ENCODE measurements at places on chromosomes 12 and 14.
A peak's percentile ranks its signal among the peaks of the same experiment; 100 is the strongest.

- H3K36me3 ChIP-seq: peaks cover 6% of the 10 kb centered on the region
- no peaks in the 10 kb centered on the region for H3K27me3 ChIP-seq
- no peaks in the 10 kb centered on the region for H3K4me1 ChIP-seq
- H3K27ac ChIP-seq: no peak overlapping the region
- no peak for DNase-seq
These were observed 229.6 kb upstream of the NOS1 start for GRCh38 chr12:117590999-117591398.

DNA sequence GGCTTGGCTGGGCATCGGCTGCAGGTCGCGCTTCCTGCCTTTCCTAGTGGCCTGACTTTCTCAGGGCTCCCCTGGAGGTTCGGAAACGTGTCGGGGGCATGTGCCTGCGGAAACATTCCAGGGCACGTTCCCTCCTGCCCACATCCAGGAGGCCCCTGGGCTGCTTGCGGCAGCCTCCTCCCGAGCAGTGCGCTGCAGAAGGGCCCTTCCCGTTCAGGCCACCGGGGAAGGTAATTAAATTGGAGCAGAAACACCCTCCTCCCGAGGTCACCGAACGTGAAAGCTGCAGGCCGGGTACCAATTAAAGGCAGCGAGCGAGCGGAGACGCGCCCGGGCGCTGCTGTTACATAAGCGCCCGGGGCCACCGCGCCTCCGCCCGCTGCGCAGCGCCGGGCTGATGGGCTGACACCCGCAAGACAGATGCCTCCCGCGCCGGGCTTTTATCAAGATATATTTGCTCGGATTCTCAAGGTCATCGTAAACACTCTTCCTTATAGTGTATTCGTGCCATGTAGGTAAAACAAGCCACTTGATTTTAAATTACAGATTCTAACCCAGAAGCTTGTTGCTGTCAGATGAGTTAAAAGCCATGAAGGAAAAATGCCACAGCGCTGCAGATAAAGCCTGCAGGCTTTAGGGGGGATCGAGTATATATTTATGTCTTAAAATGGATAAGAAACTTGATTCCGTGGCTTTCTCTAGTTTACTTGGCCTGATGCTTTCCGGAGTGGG is 31.4 kb downstream of the SSPN start:
- H3K4me1 ChIP-seq: peaks cover 8% of the 10 kb centered on the region
- no peaks in the 10 kb centered on the region for H3K36me3 ChIP-seq
- H3K4me3 ChIP-seq: peak overlapping the region; percentile 80
- H3K27ac ChIP-seq: peak overlapping the region; percentile 50
- DNase-seq: peak; percentile 65

DNA sequence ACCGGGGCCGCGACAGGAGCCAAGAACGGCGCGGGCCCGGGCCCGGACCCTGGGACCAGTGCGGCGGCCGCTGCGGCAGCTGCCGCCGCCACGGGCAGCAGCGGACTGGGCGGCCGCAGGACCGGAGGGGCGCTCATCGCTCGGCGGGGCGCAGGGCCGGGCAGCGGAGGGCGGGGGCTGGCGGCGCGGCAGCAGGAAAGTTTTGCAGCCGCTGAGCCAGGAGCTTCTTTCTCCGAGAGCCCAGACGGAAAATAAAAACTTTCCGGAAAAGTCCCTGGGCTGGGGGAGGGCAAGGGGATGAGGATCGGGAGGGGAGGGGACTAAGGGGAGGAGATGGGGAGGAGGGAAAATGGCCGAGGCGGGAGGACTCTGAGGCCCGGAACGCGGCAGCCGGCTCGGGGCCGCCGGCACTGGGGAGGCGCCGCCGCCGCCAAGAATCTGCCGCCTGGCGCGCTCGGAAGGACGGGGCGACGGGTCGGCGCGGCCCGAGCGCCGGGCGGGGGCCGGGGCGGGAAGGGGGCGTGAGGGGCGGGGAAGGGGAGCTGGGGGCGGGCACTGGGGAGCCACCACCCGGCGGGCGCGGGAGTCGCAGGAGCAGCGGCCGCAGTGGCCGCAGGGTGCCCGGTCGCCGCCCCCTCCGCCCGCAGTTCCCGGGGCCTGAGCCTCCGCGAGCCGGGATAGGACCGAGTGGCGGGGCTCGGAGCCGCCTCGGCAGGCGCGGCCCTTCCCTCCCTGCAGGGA is at the start of gene PRKD1:
PRKD1 (minus strand) TSS at position 472 of the 741 bp plus-strand sequence.
- DNase-seq: peak; percentile 69
- H3K4me3 ChIP-seq: peak within 1 kb of the TSS; percentile 97
- no peaks in the 10 kb centered on the region for H3K36me3 ChIP-seq
- H3K27me3 ChIP-seq: peaks cover 6% of the 10 kb centered on the region
- peaks cover 6% of the 10 kb centered on the region for H3K4me1 ChIP-seq

- no peaks in the 10 kb centered on the region for H3K36me3 ChIP-seq
- no peak overlapping the region for H3K27ac ChIP-seq
- H3K4me3 ChIP-seq: no peak overlapping the region
- no peaks in the 10 kb centered on the region for H3K27me3 ChIP-seq
- DNase-seq: no peak
These were observed 68.3 kb downstream of the RERG start for GRCh38 chr12:15152868-15153267.

- H3K27me3 ChIP-seq: peaks cover 4% of the 10 kb centered on the region
- H3K27ac ChIP-seq: peak overlapping the region; percentile 59
- no peaks in the 10 kb centered on the region for H3K36me3 ChIP-seq
- peaks cover 7% of the 10 kb centered on the region for H3K4me1 ChIP-seq
These were observed 1.4 kb upstream of the GABARAPL1 start for GRCh38 chr12:10211101-10211939.

GRCh38 chr14:22800346-22800745 is 14.9 kb downstream of the SLC7A7 start:
- no peak overlapping the region for H3K4me3 ChIP-seq
- no peak overlapping the region for H3K27ac ChIP-seq
- peaks cover 9% of the 10 kb centered on the region for H3K27me3 ChIP-seq
- DNase-seq: no peak
- H3K4me1 ChIP-seq: no peaks in the 10 kb centered on the region

DNA sequence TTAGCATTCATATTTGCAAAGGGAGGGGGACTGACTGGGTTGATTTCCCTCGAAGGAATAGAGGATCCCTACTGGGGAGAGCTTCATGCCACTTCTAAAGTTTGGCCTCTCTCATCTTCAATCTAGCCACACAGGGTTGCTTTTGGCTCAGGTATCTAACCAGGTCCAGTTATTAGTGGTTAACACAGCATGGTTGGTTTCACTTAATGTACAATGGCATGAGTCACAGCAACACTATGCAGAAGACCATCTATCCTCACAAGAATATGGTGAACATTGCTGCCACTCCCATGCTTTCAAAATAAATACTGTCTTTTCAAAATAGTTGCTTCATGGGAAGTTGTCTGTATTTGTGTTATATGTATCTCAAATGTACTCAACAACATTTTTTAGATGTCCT is 6.6 kb upstream of the RAB3IP start:
- no peaks in the 10 kb centered on the region for H3K36me3 ChIP-seq
- DNase-seq: no peak
- H3K4me1 ChIP-seq: no peaks in the 10 kb centered on the region
- no peaks in the 10 kb centered on the region for H3K27me3 ChIP-seq

DNA sequence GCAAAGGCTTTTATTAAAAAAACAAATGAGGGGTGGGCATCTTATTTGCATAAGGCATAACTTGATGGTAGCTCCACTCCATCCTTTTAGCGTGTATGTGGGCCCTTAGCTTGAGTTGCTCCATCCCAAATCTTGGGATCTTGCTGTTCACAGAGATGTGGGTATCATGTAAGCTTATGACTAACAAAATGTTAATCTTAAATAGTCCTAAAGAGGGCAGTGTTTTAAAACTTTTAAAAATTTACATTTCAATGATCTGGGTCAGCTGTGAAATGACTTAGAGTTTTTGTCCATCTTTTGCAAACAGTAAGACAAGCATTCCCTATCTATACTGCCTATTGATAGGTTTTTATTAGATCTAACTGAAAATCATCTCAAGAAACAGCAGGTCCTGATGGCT is 86.0 kb downstream of the SLCO1A2 start:
- H3K36me3 ChIP-seq: no peaks in the 10 kb centered on the region
- H3K27ac ChIP-seq: no peak overlapping the region
- H3K27me3 ChIP-seq: no peaks in the 10 kb centered on the region
- H3K4me3 ChIP-seq: no peak overlapping the region
- DNase-seq: no peak

DNA sequence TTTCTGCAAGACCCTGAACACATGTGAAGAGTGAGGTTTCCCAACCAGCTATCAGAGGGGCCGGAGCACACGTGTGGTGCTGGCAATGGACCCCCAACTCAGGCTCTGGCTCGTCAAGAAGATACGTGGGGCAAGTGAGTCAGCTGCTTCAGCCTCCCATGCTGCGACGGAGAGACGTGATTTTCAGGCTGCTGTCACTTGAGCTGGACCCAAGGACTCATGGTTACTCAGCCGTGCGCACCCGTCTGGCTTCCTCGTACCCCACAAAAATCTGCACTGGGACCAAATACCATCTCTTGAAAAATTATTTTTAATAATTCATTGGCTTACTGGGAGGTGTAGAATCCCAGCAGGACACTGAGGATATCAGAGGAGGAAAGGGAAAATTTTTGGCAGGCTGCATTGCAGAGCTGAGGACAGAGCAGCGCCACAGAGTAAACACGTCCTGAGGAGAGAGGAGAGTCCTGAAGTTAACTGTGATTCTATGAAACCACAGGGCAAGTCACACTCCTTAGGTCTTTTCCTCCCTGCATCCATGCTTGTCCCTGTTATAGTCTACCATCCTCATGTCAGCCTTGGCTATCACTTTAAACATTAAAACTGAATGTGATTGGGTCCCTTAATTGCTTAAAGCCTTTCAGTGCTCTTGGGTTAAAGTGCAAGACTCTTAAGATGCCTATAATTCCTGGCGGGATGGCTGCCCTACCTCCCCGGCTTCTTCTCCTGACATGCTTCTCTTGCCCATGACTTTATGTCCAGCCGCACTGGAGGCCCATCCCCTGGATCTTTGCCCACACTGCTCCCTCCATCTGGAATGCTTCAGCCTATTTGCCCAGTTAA is 95.3 kb upstream of the SLC35F4 start:
- no peak overlapping the region for H3K27ac ChIP-seq
- DNase-seq: no peak
- no peaks in the 10 kb centered on the region for H3K36me3 ChIP-seq
- H3K27me3 ChIP-seq: no peaks in the 10 kb centered on the region
- no peak overlapping the region for H3K4me3 ChIP-seq
- no peaks in the 10 kb centered on the region for H3K4me1 ChIP-seq

DNA sequence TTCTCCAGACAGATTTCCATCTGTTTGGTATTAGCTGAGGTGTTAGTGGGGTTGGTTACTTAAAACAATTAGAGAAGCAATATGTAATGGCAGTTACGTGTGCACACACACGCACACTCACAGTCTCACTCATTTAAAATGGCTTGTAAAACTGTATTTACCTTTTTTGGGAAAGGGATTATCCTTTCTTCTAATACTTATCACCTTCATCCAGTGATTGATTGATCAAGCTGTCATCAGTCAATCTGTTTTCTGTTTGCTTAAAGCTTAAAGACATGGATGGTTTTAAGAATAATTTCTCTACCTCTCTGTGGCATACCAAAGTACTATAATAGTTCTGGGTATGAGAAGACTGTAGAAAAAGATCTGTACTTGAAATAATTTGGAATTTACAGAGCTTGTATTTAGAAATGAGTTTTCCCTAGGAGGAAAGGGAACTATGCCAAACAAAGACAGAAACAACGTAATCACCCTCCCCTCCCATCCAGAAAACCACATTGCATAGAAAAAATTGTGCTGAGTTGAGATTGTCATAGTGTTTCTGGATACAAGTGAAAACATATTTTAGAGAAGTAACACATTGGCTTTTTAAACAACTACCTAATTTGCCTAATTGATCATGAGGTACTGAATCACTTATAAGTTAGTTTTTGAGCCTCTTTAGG is 455.8 kb downstream of the PCNX1 start:
- no peak overlapping the region for H3K27ac ChIP-seq
- no peak overlapping the region for H3K4me3 ChIP-seq
- no peaks in the 10 kb centered on the region for H3K36me3 ChIP-seq
- no peak for DNase-seq

DNA sequence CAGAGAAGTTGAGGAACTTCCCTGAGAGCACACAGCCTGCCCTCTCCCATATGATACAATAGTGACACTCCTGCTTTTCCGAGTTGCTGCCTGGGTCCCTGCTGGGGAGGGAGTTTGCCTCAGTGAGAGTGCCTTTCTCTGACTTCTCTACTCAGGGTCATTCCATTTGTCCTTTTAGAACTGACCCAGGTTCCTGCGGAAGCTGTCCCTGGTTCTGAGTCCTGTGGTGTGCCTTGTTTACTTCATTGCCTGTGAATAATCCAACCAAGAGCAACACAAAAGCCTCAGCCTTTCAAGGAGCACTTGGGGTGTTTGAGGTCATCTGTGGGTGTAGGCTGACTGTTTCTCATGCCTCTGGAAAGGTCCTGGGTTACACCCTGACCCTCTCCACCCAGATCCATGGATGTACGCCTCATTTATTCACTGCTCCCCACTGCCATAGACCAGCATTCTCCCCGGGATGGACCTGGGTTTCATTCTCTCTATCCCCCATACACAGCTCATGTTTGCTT is 13.6 kb downstream of the SERPINA1 start:
- peaks cover 5% of the 10 kb centered on the region for H3K27me3 ChIP-seq
- H3K4me1 ChIP-seq: no peaks in the 10 kb centered on the region
- no peak overlapping the region for H3K27ac ChIP-seq
- H3K4me3 ChIP-seq: no peak overlapping the region

DNA sequence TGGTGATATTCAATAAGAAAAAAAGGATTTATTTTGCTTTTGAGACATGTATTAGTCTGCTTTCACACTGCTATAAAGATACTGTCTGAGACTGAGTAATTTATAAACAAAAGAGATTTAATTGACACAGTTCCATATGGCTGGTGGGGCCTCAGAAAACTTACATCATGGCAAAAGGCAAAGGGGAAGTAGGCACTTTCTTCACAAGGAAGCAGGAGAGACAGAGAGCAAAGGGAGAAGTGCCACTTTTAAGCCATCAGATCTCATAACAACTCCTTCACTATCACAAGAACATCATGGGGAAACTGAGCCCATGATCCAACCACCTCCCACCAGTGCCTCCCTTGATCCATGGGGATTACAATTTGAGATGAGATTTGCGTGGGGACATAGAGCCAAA is 43.9 kb downstream of the BHLHE41 start:
- no peak for DNase-seq
- no peak overlapping the region for H3K27ac ChIP-seq
- peaks cover 2% of the 10 kb centered on the region for H3K27me3 ChIP-seq
- H3K36me3 ChIP-seq: peaks cover 10% of the 10 kb centered on the region
- H3K4me1 ChIP-seq: no peaks in the 10 kb centered on the region

- H3K27me3 ChIP-seq: peaks cover 5% of the 10 kb centered on the region
- H3K4me3 ChIP-seq: no peak overlapping the region
- no peak overlapping the region for H3K27ac ChIP-seq
- DNase-seq: no peak
- H3K36me3 ChIP-seq: peaks cover 5% of the 10 kb centered on the region
These were observed 4.4 kb upstream of the P2RX4 start for GRCh38 chr12:121205491-121205890.

Measured in glutamatergic neuron (in vitro differentiated cells).